ENCODE measurements at places on chromosomes 16 and 17.
A peak's percentile ranks its signal among the peaks of the same experiment; 100 is the strongest.

DNA sequence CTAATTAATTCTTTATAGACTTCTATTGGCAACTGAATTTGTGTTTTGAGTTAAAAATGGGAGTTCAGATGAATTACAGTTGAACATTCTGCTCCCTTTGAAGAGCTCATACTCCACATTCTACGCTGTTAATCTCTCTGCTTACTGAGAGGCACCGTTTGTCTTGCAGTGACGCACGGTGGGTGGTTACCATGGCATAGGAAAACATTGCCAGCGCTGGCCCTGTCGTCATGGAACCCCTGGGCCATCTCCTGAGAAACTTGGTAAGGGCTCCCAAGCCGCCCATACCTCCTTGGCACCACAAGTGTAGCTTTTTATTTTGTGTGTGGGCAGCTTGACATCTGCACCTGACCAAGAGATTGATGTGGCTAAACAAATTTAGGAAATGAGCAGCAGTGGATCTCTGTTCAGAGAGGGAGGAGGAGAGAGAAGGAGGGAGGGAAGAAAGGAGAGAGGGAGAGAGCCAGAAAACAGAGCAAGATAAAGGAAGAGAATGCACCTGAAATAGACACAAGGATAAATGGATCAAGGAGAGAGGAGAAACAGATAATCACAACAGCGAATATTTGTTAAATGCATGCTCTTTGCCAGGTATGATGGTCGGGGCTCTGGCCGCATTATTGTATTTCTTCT is 398.5 kb downstream of the HAPSTR1 start:
- DNase-seq, result peak; percentile 9

DNA sequence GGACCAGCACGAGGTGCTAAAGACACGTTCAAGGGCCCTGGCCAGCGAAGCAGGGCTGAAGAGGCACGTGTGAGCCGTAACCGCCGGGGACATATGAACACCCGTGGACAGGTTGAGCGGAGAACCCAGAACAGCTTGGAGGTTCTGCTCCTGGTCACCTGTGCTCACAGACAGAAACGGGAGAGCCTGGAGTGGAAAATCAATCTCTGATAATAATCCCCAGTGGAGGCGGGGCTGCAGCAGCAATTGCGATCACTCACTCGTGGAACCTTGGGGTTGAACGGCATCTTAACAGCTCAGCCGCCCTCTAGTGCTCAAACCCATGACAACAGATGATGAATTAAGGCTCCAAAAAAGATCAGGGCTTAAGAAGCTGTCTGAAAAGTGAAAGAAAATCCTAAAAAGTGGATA is 25.6 kb downstream of the WIPI1 start:
- DNase-seq, result no peak

DNA sequence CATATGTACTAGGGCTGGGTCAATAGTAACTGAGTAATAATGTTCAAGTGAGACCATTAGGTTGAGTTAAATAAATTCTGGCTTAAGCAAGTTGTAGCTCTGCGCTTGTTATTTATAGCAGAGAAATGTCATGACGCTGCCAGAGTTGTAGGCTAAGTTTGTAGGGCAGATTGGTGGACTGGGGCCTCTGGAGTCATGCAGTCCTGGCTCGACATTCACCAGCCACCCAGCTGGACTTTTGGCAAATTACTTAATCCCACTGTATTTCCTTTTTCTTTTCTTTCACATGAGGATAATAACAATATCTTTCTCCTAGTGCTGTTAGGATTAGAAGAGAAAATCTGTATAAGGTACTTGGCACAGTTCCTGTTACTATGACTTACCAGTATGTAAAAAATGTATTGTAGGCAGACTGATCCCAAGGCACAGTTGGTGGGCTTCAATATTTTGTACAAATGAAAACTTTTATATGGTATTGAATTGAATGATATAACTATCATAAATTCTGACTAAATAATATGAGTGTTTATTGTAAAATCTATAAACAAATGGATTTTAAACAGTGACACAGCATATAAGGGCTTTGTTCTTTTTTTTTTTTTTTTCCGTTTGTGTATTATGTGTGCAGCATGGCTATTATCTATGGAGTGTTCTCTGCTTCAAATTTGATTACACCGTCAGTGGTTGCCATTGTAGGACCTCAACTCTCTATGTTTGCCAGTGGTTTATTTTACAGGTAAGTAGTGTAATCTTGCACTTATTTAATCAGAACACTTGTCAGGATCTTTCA is 2.6 kb downstream of the MFSD11 start:
- DNase-seq, result no peak

GRCh38 chr17:74367206-74367605 is at the start of gene GPR142:
GPR142 (plus strand) TSS chr17:74367506; CDS start chr17:74369541, 2,035 bp downstream.
- no peak for DNase-seq

DNA sequence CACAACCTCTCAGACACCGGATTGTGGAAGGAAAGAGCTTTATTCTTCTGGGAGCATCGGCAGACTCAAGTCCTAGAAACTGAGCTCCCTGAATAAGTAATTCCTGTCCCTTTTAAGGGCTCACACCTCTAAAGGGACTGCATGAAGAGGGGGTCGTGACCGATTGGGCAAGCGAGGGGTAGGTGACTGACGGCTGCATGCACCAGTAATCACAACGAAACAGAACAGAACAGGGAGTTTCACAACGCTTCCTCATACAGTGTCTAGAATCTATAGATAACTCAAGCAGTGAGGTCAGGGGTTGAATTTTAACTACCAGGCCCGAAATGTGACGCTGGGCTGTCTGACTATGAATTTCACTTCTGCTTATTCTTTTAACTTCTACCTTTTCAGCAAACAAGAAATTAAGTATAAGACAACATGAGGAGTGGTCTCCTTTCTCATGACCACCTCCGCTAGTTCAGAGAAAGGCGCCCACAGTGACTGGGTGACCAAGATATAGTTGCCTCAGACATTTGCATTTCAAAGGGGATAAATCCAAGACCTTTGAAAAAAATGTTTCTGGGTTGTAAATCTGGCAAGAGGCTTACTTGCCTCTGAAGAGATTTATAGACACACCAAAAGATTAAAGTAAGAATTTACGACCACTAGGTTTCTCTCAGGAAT is 88.4 kb upstream of the ATF7IP2 start:
- DNase-seq, result no peak

GRCh38 chr16:14629612-14629918 is 495 bp downstream of the PARN start:
- peak; percentile 19 for DNase-seq

DNA sequence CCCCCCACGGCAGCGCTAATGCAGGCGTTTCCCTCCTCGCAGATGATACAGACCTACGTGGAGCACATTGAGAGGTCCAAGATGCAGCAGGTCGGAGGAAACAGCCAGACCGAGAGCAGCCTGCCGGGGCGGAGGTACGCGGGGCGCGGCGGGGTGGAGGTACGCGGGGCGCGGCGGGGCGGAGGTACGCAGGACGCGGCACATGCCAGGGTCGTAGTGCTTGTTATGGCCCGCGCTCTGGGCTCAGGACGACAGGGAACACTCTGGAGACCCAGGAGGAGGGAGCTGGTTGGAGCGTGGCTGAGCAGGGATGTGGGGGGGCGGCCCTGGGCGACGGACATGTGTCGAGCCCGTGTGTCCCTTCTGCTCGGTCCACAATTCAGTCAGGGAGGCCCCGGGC is 23.4 kb downstream of the MAPK8IP3 start:
- DNase-seq, result no peak

- DNase-seq, result no peak
Measured at GRCh38 chr17:59642565-59642964, 22.9 kb downstream of the CLTC start.

GRCh38 chr16:8963821-8964441 is at the start of gene USP7:
USP7 (minus strand) TSS chr16:8963906; CDS start chr16:8963285, 621 bp downstream.
- DNase-seq, result peak; percentile 86

DNA sequence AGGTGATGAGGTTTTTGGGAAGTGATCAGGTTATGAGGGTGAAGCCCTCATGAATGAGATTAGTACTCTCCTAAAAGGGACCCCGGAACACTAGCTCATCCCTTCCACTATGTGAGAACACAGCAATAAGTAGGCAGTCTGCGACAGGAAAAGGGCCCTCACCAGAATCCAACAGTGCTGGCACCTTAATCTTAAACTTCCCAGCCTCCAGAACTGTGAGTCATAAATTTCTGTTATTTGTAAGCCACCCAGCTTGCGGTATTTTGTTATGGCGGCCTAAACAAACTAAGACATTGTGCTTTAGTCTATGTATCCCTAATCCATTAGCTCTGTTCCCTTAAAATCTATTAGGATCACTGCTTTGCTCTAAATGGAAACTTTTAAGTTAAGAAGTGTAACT is 8.5 kb downstream of the SLFN12 start:
- DNase-seq, result no peak

- no peak for DNase-seq
Measured at GRCh38 chr17:29393436-29393835, 3.3 kb downstream of the TAOK1 start.
